Stromal cell of bone marrow (primary cell): ENCODE measurements at places on chromosomes 16 and 17.

DNA sequence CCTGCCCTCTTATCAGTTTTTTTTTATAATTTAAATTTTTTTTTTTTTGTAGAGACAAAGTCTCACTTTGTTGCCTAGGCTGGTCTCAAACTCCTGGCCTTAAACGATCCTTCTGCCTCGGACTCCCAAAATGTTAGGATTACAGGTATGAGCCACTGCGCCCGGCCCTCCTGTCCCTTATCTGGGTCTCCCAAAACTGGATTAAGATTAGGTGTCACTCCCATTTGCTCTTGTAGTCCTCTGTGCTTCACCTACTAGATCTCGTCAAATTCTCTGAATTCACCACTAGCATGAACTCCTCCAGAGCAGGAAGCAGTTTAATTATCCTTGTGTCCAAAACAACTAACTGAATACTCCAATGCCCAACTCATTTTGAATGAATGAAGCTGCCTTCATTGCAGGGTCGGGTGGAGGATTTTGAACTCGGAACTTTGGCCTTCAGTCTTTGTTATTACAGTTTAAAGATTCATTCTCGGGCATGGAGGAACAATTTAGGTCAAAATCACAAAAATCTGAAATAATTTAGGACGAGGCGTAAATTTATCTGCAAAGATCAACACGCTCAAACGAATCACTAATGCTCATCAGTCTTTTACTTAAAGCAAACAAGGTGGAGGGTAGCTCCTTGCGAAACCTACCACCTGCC lies 802 bp upstream of the ATXN2L start:
- DNase-seq, result no peak

- no peak for DNase-seq
Measured at GRCh38 chr16:20336955-20337354, 9.6 kb upstream of the GP2 start.

DNA sequence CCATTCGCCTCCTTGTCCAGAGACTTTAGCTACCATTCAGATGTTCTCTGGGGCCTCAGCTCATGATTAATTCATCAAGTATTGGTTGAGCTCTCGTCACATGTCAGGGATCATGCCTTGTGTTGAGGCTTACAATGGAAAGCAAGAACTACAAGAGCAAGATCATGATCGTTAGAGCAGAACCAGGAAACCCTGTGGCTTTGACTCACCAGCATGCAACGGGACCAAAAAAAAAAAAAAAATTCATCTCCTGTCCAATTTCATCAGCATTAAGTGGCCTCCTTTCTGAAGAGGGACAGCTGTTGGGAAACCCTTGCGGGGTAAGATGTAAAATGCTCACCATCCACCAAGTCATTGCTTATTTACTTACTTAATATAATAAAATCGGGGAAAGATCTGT lies 12.1 kb upstream of the USP10 start:
- DNase-seq, result peak; percentile 89

GRCh38 chr17:4477255-4477791 lies 21.4 kb upstream of the SPNS2 start:
- DNase-seq, result no peak

DNA sequence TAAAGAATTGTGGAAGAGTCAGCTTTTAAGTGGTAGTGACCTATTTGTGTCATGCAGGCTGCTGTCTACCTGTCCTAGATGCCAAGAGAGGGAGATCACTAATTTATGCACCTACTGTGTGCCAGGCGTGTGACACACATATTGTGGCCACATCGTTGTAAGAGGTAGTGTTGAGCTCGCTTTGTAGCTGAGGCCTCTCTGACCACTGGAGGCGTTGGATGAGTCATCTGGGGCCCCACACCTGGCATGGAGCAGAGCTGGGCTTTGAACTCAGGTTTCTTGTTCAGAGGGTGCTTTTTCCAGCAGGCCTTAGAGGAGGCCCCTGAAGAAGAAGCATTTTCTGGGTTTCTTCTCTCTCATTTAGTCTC lies 52.3 kb upstream of the LGALS9 start:
- no peak for DNase-seq

DNA sequence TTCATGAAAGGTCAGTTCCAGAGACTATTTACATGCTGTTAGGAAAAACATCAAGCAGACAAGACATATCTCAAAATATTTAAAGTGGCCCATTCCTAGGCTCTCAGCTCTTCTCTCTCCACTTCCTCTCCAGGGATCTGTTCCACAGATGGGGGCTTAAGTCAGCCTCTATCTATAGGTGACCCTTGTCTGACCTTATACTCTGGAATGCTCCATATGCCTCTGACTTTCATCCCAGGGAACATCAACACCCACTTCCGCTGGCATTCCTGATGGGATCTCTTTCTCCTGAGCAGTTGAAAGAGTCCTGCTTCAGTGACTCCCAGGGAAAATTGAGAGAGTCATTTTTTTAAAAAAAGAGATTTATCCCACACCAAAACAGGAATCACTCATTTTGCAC lies 11.5 kb upstream of the WIPI1 start:
- DNase-seq, result no peak

DNA sequence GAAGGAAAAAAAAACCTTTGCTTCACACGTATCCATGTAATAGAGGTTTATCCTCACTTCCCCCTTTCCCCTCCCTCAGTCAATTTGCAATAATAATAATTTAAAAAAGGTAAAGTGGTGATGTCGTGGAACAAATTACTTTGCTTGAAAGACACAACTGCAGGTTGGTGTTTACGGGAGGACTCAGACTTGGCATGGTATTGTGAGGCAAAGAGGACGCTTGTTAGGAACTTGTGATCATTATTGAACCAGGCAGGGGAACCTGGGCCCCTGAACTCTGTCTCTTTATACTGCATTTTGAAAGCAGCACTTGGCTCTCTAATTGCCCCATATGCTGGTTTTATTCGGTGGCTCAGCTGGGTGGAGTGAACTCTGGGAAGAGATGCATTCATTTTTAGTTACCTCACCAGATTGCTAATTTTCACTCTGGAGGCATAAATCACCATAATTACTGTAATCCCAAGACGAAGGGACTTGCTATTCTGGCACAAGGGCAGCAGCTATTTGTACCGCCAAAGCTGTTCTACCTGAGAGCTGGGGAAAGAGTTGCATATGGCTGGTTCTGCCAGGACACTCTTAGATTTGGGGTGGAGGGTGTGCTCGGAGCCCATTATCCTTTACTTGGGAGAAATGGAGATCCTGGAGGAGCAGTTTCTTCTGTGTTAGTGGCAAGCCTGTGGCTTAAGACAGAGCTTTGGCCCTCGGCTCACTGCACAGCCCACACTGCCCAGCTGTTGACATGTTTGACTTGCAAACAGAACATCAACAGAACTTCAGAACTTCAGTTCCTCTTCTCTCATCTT lies 5.7 kb upstream of the DHX8 start:
- DNase-seq, result no peak

GRCh38 chr17:1087381-1088241 lies 90.7 kb downstream of the TIMM22 start:
- DNase-seq, result peak; percentile 34
